Stimulated activated CD8-positive, alpha-beta memory T cell treated with anti-CD3 and anti-CD28 coated beads, Interleukin-2, amount 100 ng/mL, for 1 hour (primary cell): ENCODE measurements at places on chromosomes 6 and 20.

DNA sequence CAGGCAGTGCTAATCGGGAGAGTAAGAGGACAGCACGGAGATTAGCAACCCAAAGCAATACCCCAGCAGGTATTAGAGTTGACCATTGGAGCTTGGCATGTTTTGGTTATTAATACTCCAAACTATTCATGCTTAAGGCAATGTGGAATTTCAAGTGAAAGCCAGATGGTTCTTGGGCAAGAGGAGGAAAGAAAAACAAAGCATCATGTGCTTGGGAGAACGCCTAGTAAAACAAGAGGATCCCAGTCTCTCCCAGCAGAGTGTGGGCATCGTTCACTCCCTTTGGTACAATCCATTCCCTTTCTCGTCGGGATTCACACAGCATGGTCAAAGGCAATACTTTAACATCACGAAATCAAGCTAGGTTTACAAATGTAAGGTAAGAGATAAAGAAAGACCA is 349.8 kb downstream of the PRKN start:
- no peak for DNase-seq

DNA sequence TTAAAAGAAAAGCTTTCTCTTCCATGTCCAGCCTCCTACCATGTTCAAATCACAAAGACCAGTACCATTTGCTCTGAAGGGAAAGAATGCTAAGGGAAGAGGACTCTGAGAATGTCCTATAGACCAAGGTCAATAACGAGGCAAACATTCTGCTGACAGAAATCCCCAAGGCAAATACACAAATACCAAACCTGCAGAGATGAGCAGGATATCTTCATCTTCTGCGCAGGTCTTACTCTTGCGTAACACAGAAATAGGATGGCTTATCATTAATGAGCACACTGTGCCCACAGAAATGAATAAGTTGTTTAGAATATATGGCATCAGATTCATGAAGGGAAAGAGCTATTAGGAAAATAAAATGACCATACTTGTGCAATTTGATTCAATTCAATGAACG is 137.3 kb downstream of the BTBD9 start:
- no peak for DNase-seq

DNA sequence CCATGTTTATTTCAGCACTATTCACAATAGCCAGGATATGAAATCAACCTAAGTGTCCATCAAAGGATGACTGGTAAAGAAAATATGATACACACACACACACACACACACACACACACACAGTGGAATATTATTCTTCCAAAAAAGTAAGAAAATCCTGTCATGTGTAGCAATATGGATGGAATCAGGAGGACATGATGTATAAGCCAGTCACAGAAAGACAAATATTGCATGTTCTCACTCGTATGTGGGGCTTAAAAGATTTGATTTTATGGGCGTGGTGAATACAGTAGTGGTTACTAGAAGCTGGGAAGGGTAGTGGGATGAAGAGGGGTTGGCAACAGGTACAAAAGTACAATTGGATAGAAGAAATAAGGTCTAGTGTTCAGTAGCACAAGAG is 207.0 kb upstream of the PRDM1 start:
- DNase-seq = no peak

GRCh38 chr20:48102931-48103660 is 317.8 kb upstream of the SULF2 start:
- no peak for DNase-seq

DNA sequence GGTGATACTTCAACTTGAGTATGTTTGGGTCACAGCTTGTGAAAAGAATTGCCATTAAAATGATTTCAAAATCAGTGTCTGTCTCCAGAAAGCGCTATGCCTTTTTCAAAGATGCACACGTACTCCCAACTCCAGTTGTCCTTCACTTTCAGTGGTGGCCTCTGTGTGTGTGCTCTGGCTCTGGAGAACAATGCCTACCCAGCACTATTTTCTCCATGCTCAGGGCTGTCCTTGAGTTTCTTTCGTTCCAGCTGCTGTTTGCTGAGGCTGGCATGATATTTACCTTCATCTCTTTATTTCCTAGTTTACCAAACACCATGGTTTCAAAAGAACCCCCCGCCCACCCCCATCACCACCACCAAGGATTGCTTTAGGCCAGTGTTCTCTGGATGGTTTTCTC is 136.8 kb downstream of the QRSL1 start:
- DNase-seq = no peak

- DNase-seq = no peak
These were observed 41.4 kb upstream of the MLN start for GRCh38 chr6:33845031-33845745.

- DNase-seq = no peak
These were observed 14.3 kb downstream of the TTBK1 start for GRCh38 chr6:43257367-43258145.

DNA sequence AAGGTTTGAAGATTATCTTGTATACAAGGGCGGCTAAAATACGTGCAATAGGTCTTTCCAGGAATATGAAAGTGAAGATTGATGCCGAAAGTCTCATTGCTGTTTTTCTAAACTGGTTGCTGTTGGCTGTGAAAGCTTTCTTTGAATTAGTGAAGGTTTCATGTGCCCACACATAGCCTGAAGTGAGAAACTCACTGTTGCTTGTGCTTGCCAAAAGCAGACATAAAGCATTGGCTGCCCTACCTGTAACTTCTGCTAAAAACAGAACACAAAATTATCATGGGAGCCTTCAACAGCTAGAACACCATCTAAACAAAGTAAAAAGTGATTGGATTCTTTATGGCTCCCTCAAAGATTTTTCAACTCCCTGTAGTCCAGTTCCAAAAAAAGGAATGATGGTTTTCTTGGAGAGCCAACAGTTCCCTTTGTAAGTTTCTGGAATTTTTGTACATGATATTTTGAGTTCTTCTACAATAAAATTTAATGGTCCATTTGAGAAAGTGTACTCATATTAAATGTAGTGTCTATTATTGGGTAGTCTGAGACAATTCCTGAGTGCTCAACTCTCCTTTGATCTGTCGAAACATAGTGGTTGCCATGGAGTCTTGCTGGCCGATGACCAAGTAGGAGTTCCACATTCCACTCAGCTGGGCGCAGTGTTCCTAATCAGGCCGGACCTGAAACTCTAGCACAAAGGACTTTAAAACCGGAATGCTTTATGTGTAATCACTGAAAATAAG is 68.5 kb downstream of the PLEKHG1 start:
- no peak for DNase-seq

GRCh38 chr6:140388192-140388802 is 1013.8 kb upstream of the CITED2 start:
- no peak for DNase-seq

DNA sequence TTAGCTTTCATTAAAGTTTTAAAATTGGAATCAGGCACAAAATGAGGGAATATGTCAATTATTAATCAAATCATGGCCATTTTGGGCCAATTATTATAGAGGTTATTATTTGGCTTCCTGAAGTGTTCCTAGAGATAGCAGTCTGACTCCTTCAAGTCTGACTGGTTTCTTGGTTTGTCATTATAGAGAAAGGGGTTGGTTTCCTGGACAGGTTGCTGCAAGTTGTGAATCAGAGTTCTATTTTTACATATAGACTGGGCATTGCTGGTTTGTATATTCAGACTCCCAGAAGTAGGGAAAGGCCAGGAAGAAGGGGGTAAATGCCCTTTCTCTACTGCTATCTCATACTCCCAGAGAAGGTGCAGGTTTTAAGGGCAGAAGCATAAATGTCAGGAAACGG is 121.4 kb upstream of the CEP162 start:
- no peak for DNase-seq

GRCh38 chr20:40970218-40970617 is 58.4 kb upstream of the TOP1 start:
- DNase-seq = no peak

- no peak for DNase-seq
These were observed 78.4 kb downstream of the ADTRP start for GRCh38 chr6:11700118-11700718.

- DNase-seq = no peak
These were observed 407.6 kb upstream of the MANEA start for GRCh38 chr6:95169775-95170174.

- no peak for DNase-seq
These were observed 47.9 kb upstream of the SCML4 start for GRCh38 chr6:107871976-107872375.

DNA sequence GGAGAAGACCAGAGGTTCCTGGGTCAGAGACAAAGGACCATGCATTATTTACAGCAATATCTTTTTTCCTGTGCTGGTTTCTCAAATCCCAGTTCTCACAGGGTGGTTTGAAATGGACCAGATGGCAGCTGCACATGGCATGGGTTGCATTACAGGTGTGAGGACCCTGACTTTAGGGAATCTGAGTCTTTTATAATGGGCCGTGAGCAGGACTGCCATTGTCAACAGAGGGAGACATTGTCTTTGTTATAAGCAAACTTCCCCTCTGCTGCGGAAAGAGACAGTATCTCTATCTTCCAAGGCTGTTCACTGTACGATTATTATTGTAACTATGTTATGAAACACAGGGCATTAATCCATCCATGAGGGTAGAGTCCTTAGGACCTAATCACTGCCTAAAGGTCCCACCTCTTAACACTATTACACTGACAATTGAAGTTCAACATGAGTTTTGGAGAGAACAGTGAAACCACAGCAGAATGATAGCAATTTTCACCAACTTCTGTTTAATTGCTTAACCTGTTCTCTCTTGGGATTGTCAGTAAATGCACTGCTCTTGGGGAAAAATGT is 156.1 kb upstream of the AGPAT4 start:
- no peak for DNase-seq

DNA sequence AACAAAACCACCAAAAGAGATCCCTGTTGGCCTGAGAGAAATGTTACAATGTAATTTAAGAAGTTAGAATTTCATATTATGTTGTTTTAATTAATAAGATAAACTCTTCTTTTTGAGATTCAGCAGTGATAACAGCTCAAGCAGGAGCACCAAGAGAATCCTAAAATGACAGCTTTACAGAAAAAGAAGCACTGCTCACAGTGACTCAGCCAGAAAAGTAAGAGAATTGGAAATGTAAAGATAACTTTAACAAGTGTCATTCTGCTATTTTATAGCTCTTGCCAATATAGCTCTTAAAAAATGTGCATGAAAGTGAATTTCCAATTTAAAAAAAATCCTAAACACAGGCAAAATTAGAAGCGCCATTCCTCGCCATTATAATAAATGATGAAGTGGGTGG is 111.3 kb downstream of the UBE3D start:
- no peak for DNase-seq

DNA sequence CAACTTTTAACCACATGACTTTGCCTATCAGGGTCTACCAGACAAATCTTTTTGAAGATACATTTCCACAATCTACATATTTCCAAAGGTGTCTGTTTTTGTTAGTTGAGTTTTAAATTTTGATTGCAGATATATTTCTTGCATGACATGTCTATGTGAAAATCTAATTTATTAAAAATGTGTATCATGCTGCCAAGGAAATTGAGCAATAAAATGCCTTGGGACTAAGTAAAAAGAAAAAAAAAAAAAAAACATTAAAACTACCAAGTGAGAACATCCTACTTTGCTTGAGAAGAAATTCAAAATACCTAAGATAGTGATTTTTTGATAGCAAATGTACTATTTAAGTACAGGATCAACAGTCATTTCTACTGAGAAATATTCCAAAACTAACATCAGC is 17.7 kb downstream of the SLC17A5 start:
- no peak for DNase-seq

DNA sequence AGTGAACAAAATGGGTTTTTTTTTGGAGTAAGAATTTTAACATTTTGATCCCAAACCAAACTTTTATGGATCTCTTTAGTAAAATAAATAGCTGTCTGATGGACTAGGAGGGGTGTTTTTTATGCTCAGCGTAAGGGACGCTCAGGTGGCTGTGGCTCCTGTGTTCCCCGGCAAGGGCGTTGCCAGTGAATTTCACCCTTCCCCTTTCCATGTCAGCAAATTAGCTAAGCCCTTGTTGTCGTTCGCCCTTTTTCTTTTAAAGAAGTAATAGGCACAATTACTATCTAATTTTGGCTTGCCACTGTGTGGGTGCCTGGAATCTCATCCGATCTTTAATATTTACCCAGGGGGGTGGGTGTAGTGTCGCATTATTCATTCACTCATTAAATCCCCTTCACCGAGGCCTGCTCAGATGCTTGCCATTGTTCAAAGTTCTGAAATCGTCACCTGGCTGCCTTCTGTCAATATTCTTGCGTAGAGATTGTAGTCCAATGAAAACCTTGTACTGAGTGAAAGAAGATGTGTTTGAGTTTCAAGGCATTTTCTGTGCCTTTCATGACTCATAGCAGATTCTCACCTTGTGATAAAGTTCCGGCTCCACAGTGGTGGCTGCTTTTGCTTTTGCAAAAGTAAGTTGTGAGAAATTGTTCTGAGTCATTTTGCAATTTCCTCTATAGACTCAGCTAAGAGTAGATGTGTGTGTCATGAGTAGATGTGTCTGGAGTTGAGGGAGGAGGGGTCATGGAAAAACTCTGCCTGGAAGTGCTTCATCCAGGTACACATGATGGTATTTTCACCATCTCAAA is 40.0 kb upstream of the CLDN20 start:
- no peak for DNase-seq

DNA sequence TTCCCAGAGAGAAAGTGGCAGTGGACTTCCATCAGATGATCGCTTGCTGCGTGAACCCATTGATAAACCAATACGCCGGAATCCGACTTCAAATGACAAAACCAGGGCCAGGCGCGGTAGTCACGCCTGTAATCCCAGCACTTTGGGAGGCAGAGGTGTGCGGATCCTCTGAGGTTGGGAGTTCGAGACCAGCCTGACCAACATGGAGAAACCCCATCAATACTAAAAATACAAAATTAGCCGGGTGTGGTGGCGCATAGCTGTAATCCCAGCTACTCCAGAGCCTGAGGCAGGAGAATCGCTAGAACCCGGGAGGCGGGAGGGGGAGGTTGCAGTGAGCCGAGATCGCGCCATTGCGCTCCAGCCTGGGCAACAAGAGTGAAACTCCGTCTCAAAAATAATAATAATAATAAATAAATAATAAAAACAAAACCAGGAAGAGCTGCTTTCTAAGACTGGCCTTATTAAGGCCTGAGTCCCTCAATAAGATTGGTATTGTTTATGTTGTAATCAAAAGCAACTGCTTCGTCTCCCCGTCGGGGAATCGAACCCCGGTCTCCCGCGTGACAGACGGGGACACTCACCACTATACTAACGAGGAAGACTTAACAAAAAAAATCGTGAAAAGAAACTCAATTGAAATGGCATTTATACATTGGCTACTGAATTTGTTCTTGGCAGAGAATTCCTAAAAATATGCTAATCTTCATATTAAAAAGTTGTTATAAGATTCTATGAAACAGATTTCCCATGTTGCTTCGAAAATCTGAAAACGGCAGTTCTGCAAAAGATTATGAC is 110.2 kb upstream of the ZNF184 start:
- DNase-seq = no peak

DNA sequence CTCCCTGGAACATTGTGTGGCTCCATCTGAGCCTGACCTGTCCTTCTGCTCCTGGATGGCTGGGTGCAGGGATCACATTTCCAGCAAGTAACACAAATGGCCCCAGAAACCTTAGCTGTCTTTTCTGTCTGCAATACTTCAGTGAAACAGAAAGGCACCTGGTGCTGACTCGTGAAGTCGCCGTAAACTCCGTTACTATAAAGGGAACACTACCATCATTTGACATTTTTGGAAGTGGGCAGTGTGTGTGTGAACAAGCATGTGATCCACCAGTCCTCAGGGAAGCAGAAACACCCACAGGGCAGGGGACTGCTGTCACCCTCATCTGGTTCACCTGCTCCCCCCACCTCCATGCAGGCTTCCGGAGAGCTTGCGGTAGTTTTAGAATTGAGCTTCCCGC is 23.9 kb downstream of the SERPINB6 start:
- DNase-seq = no peak
